ENCODE measurements at places on chromosomes 2 and 18.

- no peak for DNase-seq
Observed at GRCh38 chr2:85397925-85398331, 12.2 kb downstream of the CAPG start.

DNA sequence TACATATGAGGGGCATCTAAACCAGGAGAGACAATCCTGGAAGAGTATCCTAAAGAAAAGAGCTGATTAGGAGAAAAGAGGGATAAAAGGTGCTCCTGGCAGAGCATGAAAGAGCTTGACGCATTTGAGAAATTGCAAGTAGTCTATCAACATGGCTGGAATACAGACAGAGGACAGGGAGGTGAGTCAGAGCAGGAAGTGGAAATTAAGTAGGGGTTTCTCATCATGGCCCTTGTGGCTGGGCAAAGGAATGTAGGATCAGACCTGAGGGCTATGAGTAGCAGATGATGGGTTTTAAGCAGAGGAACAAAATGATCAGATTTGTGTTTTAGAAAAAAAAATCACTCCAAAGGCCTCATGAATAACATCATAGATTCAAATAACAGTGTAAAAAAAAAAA is 49.2 kb upstream of the UGP2 start:
- no peak for DNase-seq

DNA sequence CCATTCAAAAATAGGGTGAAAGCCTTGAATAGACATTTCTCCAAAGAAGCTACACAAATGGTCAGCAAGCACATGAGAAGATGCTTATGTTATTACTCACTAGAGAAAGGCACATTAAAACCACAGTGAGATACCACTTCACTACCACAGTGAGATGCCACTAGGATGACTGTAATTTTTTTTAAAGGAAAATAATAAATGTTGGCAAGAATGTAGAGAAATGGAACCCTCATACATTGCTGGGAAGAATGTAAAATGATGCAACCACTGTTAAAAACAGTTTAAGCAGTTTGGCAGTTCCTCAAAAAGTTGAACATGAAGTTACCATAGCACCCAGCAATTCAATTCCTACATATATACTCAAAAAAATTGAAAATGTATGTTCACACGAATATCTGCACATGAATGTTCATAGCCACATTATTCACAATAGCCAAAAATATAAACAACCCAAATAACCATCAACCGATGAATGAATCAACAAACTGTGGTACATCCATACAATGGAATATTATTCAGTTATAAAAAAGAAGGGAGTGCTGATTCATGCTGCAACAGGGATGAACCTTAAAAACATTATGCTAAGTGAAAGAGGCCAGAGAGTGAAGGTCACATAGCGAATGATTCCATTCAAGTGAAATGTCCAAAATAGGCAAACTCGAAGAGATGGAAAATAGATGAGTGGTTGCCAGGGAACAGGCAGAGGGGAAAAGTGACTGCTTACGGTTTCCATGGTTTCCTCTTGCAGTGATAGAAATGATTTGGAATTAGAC is 156.2 kb upstream of the NDUFV2 start:
- no peak for DNase-seq

- no peak for DNase-seq
Observed at GRCh38 chr2:39144416-39144815, 23.6 kb upstream of the SOS1 start.

DNA sequence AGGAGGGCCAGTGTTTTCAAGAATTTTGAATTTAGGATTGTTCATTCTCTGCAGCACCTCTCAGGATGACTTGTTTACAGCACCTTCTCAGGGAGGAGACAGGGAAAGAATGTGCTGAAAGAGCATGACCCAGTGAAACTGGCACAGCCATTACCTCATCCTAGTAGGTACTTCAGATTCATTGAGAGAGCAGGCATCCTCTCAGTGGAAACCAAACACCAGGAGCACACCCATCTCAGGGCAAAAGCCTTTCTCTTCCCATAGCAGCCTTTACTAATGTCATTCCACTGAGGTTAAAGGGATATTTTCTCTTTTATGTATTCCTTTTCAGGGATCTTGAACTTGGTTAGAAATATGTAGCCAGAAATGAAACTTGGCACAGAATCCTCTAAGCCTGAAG is 2.6 kb downstream of the MAP2 start:
- no peak for DNase-seq

DNA sequence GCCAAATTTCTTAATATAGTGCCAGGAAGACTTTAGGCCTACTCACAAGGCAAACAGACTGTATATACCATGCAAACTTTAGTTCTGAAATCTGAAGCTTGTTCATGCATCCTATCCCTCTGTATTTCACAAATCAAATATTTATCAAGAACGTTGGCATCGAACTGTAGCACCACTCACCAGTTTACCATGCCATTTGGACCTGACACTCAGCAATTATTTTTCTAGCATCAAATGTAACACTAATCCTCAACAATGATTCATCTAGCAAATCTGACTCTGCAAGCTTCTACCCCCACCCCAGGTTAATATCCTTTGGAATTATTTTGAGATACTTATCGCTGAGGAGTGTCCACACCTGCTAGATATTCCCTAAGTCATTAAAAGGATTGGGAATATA is 1506.6 kb downstream of the LRP1B start:
- DNase-seq = no peak

GRCh38 chr2:37501113-37501512 is 156.7 kb downstream of the QPCT start:
- DNase-seq = no peak

DNA sequence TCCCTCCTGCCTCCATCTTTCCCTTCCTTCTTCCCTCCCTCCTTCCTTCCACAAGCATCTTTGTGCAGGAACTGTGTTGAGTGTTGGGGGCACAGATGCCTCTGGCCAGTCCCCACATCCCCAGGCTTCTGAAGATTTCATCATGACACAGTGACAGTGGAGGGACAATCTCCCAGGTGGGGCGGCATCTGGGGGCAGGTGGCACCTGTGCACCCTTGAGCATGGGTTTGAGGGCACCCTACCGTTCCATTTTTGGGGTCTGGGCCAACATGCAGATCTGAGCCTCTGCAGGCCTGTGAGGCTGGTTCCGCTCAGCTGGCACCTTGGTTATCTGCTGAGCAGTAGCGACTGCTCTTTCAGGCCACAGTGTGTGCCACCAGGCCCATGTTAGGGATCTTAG is 57.6 kb downstream of the LONRF2 start:
- no peak for DNase-seq

- no peak for DNase-seq
Observed at GRCh38 chr2:172160839-172161238, 58.1 kb upstream of the DLX2 start.

GRCh38 chr2:18516112-18516511 is 44.3 kb downstream of the RDH14 start:
- no peak for DNase-seq

DNA sequence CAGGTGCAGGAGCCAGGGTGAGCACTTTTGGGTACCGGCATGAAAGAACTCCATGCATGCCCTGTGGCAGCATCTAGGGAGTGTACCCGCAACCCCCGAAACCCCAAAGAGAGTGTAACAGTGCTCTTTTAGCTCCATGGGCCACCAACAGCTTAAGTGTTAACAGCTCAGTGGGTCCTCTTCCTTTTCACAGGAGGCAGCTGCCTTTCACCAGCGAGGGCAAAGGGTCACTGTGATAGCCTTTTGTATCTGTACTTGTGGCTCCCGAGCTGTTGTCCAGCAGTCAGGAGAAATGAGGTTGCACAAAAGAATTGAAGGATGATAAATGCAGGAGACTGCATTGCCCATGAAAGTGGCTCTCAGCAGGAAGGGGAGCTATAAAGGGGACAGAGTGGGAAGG is 1166.3 kb upstream of the ACVR2A start:
- DNase-seq = no peak

DNA sequence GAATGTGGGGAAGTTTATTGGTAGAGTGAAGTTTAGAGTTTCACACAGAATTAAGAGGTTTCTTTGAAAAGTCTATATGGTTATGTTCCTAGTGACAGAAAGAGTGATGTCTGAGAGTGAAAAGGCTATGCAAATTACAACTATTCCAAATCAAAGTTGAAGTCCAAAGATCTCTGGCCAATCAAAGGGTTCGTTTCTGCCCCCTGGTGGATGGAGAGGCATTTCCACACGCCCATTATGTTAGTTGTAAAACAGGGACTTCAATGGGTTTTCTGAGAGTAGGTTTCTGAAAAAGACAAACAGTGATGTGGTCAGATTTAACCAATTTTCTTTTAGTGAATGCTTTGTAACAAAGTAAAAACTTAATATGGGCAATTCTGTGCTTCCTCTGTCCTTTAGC is 441.5 kb upstream of the POU3F3 start:
- DNase-seq = no peak

GRCh38 chr2:41621095-41621494 is 426.7 kb upstream of the PKDCC start:
- DNase-seq = no peak

GRCh38 chr2:105538840-105539239 is 140.0 kb upstream of the FHL2 start:
- no peak for DNase-seq

DNA sequence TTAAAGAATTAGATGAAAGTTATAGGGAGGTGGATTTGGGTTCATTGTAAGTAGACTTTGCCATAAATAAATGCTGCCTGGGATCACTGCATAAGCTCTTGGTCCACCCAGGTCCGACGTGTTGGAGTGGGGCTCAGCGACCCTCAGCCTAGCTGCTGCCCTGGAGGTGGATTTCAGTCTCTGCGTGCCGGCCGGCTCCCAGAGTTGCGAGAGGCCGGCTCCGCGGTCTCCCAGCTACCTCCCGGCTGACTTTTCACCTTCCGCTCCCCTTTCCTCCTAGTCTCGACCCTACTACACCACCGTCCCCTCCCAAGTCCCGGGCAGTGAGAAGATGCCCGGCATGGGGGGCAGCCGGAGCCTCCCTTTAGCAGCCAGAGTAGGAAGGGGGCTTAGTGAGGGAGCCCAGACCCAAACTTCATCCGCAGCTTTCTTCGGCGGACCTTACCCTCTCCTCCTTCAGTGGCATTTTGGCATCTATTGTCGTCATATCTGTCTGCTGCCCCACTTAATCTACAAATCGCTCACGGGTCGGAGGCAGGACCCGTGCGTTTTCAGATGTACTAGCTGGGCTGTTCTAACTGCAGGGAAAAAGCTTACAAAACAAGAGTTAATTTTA is 8.1 kb downstream of the EMX1 start:
- DNase-seq = no peak

DNA sequence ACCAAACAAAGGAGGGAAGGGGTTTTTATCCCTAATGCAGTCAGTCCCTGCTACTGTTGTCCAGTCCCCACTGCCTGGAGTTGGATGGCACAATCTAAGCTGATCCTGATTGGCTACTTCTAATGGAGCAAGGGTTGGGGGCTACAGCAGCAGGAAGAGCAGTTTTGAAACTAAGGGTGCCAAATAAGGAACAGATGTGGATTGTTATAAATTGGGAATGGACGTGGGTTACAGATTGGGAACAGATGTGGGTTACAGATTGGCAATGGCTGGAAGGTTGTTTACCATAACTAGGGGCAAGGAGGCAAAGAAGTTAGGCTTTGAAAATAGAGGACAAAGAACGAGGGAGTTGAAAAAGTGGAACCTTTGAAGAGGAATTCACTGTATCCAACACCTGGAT is 16.0 kb upstream of the PROM2 start:
- DNase-seq = no peak

DNA sequence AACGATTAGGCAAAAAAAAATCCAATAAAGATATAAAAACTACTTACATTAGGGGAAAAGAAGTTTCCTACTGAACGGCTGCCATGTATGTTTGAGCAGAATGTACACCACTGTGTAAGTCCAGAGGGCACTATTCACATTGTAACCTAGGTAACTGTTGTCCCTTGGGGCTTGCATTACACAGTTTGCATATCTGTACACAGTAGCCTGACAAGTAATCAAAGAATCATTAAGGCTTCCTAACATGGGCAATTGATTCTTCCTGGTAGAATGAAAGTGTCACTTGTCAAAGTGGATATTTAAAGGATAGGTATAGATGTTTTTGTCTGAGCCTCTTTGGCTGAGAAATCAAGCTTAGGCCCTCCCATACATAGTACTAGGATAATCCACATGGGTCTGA is 39.1 kb downstream of the PLEK start:
- DNase-seq = no peak

DNA sequence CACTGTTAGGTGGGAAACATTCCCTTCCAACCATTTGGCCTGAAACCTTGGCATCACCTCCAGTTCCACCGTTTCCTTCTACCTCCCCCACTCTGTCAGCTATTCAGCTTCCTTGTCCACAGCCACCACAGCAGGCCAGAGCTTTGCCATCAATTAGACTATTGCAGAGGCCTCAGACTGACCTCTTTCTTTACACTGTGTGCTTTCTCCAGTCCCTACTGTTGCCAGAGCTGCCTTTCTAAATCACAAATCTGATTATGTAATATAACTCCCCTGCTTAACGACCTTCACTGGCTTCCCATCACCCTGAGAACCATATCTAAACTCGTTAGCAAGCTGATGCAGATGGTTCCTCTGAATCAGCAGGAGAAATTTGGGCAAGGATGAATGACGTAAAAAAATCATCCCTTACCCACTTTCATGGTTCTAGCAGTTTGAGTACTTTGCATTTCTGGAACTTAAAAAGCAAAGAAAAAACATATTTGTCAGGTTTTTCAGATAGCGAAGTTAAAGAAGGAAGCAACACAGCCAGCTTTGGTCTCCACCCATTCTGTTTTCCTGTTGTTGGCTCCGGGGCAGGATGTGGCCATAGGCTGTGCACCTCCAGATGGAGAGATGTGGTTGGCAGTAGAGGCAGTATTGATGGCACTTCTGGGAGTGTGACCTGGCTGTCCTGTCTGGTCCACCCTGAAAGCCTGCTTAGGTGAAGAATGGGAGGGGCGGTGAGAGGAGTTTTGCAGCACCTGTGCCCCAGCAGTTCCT is 422.1 kb downstream of the PARD3B start:
- no peak for DNase-seq

DNA sequence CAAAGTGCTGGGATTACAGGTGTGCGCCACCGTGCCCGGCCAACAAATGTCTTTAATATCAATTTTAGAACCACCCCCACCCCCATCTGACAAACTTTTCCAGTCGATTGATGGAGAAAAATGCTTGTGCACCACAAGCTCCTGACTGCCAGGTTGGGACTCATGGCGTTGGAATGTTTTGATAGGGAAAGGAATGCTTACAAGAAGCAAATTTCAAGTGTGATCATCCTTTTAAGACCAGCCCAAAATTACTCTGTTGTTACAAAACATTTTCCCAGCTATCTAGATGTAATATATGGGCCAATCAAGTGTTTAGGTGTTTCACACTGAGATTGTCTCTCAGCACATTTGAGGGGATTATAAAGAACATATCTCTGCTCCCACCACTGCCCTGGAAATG is 45.2 kb downstream of the UBXN4 start:
- no peak for DNase-seq

DNA sequence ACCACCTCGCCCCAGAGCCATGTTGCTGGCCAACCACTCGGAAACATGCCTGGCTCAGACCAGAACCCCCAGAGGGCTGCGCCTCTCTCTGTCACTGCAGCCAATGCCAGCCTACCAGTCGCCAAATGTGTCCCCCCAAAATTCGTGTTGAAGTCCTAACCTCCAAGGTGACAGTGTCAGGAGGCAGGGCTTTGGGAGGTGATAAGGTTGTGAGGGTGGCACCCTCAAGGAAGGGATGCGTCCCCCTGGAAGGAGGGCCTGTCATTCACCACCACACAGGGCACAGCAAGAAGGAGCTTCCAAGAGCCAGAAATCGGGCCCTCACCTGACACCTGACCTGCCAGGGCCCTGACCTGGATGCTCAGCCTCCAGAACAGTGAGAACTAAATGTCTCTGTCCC is 291.9 kb upstream of the SALL3 start:
- no peak for DNase-seq

GRCh38 chr2:1935476-1935875 is 191.2 kb upstream of the PXDN start:
- DNase-seq = no peak
